ENCODE measurements at places on chromosomes 5 and 9.
A peak's percentile ranks its signal among the peaks of the same experiment; 100 is the strongest.

DNA sequence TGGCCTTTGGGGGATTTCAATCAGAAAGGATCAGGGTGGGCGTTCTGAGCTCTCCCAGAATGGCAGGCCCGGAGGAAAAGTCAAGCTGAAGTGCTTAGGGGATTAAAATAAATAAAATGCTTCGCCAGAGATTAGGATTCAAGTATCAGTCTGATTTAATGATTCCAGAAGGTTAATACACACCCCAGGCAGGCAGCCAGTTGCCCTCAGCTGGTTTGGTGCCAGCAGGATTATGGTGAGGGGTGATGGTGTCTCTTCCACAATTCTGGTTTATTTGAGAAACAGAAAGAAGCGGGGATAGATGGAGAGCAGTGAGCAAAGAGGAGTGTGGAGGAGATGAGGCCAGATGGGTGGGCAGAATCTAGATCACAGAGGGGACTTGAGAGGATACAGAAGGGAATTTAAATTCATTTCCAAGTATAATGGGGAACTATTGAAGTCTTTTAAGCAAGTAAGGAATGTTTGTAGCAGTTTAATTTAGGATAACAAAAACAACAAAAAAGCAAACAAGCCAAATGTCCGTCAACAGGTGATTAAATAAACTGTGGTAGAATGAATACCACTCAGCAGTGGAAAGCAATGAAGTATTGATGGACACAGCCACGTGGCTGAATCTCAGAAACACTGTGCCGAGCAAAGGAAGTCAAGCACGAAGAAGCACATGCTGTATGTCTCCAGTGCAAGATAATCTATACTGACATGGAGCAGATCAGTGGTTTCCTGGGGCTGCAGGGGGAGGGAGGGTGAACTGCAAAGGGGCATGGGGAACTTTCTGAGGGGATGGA is 297.7 kb downstream of the MSX2 start:
- DNase-seq = peak; percentile 7

DNA sequence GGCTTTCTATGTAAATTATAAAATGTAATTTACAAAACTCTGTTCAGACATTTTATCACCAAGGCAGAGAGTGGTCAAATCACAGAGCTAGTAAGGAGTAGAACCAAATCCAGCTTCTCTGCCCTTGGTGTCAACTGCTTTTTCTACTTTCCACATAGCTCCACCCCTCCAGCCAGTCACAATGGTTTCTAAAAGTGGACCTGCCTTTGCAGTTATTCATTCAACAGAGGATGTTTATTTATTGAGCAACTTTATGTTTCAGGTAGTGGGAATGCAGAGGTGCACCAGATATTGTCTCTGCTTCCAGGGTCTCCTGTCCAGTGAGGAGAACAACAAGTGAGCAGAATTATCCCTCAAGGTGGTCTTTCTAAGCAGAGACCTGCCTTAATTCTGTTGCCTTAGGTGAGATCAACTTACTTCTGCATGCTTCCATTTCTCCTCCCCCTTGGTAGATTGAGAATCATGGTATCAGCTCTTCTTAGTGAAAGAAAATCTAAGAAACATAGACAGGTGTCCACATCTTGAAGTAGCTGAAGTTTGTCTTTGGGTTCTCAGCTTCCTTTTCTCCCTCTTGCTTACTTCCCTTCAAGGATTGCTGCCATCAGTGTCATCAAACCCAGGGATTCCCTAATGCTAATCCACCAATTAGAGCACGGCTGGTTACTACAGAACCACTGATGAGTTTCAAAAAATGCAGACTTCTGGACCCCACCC is 17.2 kb upstream of the PDCD1LG2 start:
- no peak for DNase-seq

DNA sequence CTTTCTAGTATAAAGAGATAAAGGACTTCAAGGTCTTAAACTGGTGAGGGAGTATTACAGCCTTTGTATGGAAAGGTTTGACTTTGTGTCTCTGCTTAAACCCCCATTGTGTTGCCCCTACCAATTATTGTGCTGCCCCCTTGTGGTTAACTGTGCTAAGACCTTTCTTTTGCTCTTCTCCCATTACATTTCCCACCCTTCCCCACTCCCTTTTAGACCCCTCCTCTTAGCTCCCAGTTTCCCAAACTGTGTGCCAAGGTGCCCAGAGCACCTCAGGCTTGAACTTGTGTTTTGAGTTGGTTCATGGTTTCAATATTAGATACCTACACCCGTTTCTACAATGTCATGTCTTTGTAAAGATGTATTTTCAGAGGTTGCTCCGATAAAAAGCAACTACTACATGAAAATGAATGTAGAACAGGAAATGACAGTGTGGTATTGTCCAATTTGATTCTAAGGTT is 2.9 kb downstream of the JAK2 start:
- peak; percentile 45 for DNase-seq

- no peak for DNase-seq
Measured at GRCh38 chr9:84748112-84748511, 78.6 kb downstream of the NTRK2 start.

DNA sequence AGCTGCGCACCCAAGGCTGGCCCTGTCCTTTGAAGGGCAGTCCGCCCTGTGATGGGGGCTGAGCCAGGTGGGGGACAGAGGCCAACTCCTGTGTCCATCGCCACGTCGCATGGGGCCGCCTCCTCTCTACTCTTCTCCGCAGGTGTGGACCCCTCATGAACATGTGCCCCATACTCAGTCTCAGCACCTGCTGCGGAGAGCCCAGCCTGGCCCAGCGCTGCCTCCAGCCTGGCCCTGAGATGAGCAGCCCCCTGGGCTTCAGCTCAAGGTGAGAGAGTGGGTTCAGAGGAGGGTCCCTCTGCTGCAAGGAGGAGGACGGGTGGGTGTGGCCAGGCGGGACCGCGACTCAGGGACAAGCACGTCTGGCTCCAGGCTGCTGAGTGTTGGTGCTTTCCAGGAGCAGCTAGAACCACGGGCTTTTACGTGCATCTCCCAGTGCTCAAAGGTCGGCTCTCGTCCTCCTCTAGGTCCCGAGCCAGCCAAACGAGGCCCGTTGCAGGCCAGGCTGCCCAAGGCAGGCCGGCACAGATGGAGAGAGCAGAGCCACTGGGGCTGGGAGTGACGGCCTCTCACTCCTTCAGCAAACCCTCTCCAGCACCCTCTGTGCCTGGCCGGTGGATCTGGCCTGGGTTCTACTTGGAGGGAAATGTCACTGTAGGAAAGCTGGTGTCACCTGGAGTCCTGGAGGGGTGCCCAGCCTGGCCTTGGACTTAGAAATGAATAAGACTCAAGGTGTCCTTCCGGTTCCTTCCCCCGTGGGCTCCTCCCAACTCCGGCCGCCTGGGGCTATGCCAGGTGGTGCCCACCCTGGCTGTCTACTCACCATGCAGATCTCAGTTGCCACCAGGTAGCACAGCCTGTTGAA is 48.9 kb upstream of the RNF130 start:
- DNase-seq = no peak

GRCh38 chr9:137265496-137266161 is 10.5 kb downstream of the NELFB start:
- DNase-seq = no peak

GRCh38 chr9:134187110-134187531 is 22.8 kb upstream of the RNU6ATAC start:
- DNase-seq = no peak

GRCh38 chr5:40089269-40089668 is 590.4 kb upstream of the PTGER4 start:
- DNase-seq = no peak

GRCh38 chr5:41032973-41033372 is 38.2 kb downstream of the MROH2B start:
- DNase-seq = no peak

- no peak for DNase-seq
Measured at GRCh38 chr5:170115925-170116324, 10.2 kb downstream of the FOXI1 start.

- no peak for DNase-seq
Measured at GRCh38 chr9:97627624-97628023, 5.5 kb downstream of the TSTD2 start.

DNA sequence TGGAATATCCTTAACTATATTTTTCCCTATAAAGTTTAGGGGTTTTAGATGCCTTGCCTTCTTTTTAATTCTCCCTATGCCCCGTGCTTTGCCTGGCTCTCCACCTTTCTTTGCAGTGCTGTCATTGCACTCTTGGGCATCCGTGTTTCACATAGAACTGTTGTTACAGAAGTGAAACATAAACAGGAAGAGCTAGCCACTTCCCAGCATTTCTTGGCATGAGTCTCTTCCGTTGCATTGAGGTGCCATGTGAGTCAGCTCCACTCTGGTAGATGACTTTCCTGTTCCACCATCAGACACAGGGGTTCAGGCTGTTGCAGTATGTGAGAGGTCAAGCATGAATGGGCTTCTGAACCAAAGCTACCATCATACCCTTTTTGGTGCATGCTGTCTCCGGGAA is 73.4 kb downstream of the ANGPTL2 start:
- no peak for DNase-seq

- peak; percentile 4 for DNase-seq
Measured at GRCh38 chr5:151248651-151249050, 4.3 kb upstream of the GM2A start.

DNA sequence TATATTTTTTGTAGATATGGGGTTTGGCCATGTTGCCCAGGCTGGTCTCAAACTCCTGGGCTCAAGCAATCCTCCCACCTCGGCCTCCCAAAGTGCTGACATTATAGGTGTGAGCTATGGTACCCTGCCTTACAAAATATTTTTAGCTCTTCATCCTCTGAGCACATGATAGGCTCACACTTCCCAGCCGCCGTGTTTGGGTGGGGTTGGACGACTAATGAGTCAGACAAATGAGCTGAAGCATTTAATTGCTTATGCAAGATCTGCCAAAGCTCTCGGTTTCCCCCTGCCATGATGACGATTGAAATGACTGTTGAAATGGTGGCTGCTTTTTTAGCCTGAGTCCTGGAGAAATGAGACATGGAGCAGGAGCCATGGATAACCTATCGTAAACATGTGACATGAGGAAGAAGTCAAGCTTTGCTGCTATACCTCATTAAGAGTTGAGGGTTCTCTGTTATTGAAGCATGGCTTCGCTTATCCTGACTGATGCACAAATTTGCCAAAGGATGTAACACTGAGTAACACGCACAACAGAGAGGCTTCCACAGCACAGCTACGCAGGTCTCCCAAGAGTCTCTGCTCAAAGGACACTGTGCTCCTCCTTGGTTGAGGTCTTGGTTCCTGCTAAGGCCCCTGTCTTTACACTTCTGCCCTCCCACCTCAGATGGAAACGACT is 48.2 kb upstream of the GFPT2 start:
- DNase-seq = no peak

DNA sequence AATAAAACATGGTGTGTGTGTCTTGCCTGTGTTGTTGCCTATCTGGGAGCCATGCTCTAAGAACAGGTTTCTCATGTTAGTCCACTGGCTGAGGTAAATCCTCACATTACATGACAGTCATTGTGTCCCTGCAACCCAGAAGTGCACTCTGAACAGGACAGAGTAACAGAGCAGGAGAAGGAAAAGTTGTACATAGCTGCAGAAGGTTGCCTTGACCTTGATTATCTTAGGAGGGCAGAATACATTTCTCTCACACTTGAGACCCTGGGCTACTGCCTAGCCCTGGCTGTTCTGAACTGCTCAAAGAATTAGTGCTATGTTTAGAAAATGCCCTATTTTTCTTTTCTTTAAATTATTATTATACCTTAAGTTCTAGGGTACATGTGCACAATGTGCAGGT is 16.9 kb downstream of the ZNF189 start:
- DNase-seq = no peak

- peak; percentile 76 for DNase-seq
Measured at GRCh38 chr9:97935276-97935675, 2.7 kb downstream of the HEMGN start.

- DNase-seq = no peak
Measured at GRCh38 chr9:75186767-75187380, 98.6 kb downstream of the OSTF1 start.

- no peak for DNase-seq
Measured at GRCh38 chr5:147532156-147532555, 22.3 kb upstream of the DPYSL3 start.

DNA sequence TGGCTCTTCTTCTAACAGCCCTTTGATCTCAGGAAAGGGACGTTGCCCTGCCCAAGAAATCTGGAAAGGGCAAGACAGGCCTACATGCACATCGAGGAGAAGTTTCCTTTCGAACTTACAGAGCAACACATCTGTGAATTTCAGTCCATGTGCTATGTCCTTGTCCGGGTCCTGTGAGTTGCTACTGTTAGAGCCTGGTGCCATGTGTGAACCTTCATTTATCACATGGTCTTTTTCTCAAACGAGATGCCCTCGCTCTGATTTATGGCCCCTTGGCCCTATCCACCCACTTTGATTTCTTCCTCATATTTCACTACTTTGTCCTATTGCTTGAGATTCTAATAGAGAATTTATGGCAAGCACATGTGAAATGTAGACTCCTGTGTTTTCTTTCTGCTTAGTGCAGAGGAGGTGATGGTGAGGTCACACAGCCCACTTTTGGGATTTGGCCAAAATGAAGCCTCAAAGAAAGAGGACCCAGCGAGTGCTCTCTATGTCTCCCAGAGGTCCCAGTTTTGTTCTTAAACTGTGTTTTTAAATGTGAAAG is 153.1 kb downstream of the SNCAIP start:
- no peak for DNase-seq

DNA sequence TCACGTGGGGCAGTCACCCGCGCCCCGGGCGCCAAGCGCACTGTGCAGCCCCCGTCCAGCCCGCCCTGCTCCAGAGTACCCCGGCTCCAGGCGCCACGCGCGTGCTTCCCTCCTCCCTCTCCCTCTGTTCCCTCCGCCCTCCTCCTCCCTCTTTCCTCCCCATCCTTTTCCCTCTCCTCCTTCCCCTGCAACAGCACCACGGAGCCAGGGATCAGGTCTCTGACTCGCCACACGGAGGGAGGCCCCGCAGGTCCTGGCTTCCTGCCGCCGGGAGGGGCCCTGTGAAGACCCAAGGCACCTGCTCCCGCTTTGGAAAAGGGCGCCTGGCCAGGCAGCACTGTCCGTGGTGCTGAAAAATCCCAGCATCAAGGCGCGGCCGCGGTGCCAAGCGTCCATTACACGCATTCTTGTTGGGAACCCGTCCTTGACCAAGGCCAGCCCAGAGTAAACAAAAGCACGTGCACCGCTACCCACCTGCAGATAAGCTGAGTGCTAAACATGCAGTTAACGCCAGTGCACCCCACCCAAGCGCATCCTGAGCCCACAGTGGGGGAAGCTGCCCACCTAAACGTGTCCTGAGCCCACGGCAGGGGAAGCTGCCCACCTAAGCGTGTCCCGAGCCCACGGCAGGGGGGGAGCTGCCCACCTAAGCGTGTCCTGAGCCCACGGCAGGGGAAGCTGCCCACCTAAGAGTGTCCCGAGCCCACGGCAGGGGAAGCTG is 21.7 kb downstream of the SLC6A18 start:
- DNase-seq = peak; percentile 67

DNA sequence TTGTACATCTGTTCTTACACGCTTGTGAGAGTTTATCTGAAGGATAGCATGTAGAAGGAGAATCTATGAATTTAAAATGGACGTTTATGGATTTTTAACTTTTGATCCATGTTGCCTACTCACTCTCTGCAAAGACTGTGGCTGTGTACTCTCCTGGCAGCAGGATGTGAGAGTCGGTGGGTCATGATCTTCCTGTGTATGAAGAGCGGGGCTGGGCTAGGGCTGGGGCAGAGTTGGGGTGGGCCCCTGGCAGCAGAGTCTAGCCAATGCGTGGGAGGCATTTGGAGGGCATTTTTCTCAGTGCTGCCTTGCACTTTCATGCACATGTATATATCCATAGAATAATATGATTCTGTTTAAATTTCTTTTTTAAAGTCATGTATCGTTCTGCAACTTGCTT is 24.0 kb upstream of the DAB2IP start:
- no peak for DNase-seq

- no peak for DNase-seq
Measured at GRCh38 chr5:10624206-10624605, 60.3 kb downstream of the ANKRD33B start.

Measured in NCI-H1417 (cell line).